ENCODE measurements at places on chromosomes 1 and 21.
A peak's percentile ranks its signal among the peaks of the same experiment; 100 is the strongest.

GRCh38 chr1:187046293-187046692 lies 217.5 kb downstream of the PLA2G4A start:
- no peak for DNase-seq

DNA sequence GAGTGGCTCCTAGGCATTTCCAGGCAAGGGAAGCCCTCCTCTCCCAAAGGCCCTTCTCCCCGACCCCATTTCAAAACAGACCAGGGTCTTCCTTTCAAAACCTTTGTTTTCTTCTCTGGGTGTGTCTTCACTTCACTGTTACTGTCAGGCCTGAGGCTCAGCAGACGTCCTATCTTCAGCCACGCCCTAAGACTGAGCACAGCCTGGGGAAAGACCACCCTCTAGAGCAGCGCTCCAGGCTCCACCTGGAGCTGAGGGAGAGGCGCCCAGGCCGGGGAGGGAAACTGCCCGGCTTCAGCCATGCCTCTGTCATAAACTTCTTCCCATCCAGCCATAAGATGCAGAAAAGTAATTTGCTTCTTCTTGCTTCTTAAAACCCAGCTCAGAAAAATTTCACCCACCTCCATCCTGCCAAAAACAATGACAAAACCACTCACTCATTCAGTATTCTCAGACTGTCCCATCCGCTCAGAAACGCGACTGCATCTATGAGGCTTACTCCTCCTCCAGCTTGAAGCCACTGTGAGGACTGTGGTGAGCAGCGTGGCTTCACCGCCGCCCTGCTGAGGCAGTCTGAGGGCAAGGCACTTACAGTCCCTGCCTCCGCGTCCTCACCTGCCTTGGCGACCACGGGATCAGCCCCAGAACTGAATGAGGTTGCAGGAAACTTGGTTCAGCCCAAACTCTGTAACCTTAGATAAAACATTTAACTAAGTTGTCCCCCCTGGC lies 36.1 kb downstream of the VN1R5 start:
- no peak for DNase-seq

DNA sequence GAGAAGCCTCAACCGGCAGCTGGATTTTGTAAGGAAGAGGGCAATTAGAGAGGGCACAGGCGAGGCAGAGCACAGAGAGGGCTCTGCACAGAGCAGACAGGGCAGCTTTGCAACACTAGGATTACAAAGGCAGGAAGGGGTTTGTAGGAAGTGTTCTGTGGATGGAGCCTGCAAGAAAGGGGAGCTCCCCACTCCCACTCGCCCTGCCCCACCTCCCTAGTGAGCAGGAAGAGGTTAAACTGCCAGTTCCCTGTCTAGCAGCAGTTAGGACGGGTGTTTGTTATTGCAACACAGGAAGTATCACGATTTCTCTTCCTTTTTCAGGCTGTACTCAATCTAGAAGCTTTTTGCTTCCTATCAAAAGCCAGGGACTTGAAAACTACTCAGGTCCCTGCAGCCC lies 63.3 kb upstream of the LRRC8D start:
- peak; percentile 49 for DNase-seq

DNA sequence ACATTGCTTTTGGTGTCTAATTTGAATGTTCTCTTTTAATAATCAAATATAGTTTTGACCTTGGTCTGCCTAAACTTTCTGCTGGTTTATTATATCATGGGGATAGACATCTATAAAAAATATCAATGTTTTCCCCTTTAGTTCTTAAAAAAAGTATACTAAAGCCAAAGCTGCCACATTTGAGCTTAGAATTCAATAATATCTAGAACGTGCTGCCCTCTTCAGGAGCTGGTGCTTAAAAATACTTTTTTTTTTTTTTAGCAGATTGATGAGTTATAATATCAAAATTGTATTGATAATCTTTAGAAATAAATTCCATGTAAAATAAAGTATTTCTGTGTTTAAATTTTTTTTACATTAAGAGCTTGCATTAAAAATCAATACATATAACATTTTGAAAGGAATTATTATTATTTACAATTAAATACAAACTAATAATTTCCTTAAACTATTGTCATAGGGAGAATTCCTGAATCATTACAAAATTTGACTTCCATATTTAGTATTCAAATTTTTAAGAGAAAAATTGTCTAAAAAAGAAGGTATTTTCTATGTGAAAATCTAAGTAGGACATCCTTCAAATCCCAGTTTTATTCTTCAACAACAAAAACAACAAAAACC lies 40.1 kb upstream of the ADGRL2 start:
- DNase-seq, result peak; percentile 28

DNA sequence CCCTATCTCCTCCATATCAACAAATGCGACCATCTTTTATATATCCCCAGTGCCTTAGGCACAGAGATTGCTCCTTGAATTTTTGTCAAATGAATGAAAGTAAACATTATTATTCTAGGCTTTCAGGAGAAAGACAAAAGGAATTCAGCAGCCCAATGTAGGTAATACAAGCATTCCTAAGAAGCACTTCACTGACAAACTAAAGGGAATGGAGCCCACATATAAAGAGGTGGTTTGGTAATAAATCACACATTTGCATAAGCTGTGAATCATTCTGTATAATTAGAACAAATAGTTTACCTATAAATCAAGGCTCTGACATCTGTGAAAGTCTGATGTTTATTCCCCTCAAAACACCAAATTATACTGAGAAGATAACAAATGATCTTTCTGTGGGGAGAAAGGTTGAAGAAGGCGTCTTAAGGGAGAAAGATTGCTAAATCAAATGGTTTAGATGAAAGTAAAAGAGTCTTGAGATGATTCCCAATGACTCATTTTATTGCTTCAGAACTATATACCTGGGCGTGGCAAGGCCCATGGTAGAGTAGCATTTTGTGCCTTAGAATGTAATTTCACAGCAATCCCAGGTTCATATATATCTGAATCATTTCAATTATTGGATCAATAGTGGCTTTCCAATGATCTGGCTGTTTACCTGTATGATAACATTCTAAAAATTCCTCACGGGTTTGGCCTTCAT lies 558.1 kb downstream of the AGBL4 start:
- no peak for DNase-seq

GRCh38 chr1:12490532-12491142 lies 127.4 kb downstream of the DHRS3 start:
- DNase-seq, result no peak

GRCh38 chr1:15056515-15057285 lies 96.8 kb upstream of the TMEM51 start:
- peak; percentile 71 for DNase-seq

DNA sequence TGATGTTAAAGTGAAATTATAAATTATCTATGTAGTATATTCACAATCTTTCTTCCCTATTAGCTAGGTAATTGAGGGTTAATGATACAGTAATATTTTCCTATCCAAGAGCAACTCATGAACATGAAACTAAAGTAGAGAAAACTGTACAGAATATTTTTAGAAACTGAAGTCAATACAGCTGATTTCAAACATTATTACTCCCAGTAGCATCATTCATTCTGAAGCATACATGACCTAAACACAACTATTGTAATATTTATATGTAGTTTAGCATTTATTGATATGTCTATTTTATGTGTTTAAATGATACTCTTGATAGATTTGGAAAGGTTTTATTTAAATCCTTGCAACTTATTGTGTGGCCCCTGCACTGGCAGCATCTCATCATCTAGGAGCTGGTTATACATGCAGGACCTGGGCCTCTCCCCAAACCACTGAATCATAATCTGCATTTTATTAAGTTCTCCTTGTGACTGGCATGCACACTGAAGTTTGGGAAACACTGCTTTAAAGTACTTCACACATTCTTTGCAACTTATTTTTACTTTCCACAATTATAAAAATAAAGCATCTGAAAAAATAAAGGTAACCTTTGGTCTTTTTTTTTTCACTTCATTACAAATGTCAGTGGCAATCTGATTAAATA lies 199.9 kb downstream of the LRRC40 start:
- DNase-seq, result no peak

GRCh38 chr21:38992737-38993136 lies 187.0 kb downstream of the ETS2 start:
- no peak for DNase-seq

GRCh38 chr1:217211486-217211885 lies 419.4 kb downstream of the GPATCH2 start:
- no peak for DNase-seq

DNA sequence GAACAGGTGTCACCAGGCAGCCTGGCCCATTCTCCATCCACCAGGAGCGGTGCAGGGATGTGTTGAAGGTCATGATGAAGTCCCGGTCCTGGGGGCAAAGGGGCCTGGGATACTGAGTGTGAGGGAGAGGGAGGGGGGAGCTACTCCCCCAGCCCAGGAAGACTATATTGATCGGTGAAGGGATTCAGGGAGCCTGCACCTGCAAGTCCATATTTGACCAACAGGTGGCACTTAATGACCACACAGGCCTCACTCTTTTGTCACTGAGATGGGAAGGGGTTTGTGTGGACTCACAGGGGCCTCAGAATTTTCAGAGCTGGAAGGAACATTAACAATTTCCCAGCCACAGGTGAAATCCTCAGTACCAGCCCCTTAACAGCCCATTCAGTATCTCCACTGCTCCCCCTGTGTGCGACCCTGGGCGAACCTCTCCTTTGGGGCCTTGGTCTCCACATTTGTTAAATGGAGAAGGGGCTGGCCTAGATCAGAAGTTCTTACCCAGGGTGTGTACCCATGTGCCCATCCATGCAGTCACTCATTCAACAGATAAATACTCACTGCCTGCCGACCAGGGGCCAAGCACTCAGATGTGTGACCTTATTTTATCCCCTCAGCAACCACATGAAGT lies 55.6 kb downstream of the NKAIN1 start:
- DNase-seq, result peak; percentile 33

DNA sequence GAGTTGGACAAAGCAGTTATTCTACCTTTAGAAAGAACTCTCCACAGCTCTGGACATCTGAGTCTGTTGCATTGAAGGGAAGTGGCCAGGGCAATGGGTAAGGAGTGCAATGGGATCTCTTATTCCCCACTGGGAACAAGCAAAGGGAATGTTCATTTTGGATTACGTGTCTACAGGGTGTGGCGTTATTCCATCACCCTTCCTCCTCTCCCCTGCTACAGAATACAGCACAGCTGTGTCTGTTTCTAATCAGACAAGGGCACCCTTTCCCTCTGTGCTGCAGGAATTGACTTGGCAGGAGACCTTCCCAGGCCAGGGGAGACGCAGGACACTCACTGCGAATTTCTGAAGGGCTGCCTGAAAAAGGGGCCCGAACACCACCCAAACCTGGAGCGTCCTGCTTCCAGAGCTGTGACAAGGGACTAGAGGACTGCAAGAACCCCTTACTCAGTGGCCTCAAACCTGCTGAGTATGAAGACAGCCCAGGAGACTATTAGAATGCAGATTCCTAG lies 163.6 kb upstream of the RAB4A start:
- DNase-seq, result no peak

DNA sequence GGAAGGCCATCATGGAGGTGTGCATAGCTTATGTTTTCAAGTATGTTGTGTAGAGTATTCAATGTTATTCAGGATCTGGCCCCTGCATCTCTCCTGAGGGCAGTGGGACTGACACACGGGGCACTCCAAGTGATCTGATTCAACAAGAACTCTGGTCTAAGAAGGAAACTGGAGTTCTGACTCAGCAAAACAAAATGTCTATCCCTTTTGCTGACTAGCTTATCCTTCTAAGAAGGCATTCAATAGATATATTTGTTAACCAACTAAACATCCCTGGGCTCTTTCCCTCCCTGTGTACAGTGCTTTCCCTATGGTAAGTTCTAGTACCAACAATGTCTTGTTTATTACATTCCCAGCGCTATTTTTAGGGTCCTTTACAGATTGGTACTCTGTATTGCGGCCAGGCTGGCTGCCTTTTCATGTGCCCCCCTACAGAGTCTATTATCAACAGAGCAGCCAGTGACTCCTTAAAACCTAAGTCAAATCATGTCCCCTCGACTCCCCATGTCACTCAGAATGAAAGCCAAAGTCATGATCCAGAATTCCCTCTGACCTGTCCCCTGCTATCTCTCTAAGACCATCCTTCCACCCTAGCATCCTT lies 304.9 kb downstream of the KCNH1 start:
- DNase-seq, result no peak

DNA sequence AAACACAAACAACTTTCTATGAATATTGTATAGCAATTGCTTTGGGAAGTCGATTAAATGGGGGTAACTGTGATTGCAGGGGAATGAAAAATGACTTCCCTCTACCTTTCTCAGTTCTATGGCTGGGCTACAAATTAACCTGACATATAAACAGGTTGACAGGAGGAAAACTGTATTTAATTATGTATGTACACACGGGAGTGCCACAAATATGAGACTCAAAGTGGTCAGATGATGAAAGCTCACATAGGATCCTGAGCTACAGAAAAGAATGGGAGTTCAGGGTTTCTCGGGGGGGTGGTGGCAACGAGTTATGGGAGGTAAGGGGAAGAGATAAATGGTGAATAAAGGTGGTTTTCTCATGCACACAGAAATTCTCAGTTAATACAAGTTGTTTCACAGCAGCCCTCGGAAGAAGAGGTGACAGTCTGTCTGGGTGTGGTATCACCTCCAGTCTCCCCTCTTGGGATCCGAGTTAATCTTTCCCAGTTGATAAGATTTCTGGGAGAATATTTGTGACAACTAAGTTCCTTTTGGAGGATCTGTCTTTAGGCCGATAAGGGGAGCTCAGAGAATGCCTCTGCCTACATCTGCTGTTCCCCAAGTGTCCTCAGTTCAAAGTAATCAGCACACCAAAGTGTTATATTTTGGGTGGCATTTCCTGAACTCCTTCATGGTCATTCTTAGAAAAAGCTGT lies 26.3 kb downstream of the GADD45A start:
- no peak for DNase-seq

GRCh38 chr1:110420874-110421793 lies 13.6 kb upstream of the LAMTOR5 start:
- peak; percentile 76 for DNase-seq

DNA sequence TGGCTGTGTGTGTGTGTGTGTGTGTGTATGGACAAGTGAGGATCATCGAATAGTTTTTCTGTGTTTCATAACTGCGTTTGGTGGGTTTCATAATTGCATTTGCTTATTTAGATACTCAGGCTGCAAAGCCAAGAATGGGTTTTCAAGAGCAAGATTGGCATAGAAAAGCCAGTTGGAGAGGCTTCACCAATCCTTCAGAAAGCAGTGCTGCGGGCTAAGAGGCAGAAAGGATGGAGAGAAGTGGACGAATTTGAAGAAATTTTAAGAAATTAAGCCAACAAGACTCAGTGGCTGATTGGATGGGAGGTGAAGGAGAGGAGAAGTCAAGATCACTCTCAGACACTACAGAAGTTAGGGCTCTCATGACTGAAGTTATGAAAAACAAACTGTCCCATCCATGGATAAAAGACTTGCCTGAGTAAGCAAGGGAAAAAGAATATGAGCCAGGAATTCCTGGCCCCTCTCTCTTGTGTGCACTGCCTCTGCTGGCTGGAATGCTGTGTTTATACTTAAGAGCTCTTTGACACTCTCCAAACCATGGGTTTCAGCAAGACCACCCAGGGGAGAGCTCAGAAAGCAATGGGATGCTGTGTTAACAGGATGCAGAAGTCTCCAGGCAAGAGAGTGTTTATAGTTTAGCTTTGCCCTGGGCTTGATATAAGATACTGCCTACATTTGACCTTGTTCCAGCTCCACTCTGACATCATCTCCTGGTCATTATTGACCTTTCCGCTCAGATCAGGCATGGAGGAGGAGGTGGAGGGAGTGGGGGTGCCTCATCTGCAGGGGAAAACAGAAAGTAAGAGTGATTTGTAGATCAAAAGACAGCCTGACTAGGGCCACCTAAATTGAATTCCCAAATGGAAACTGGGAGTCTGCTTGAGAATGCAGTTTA lies 232.0 kb upstream of the PLXNA2 start:
- DNase-seq, result no peak

Data from iris pigment epithelial cell (primary cell).